ENCODE measurements at places on chromosomes 2 and 18.

DNA sequence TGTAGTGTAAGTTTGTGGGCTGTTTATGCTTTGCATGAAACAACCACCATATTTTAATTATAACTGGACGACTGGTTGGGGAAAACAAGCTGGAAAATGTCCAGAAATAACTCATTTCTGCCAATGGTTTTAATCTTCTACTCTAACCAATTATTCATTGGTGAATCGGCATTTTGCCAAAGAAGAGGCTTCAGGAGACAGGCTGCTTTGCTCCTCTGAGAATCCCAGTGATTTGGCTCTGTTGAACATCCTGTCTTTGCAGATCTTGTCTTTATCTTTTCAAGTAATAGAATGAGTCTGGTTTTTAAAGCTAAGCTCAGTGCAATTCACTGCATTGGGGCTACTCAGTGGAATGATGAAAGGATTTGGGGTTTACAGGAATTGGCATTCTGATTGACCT, 109.6 kb downstream of the APOB start:
- DNase-seq = no peak

DNA sequence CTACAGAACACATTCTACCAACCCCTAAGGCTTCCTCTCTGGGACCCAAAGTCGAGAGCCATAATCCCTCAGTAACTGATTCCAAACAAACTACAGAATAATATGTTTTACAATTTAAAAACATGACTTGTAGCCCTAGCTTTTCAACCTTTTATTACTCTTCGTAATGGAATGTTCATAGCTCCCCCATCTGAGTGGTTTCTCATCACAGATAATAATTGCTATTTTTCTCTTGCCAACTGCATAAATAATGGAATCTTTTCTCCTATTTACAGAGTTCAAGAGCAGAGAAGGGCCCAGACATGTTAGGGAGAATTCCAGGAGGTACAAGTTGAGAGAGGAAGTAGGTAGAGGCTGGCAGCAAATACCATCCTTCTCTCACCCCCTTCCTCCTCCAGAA, 59.9 kb upstream of the CERS6 start:
- DNase-seq = peak; percentile 52

GRCh38 chr2:1605102-1606045, 138.9 kb downstream of the PXDN start:
- peak; percentile 78 for DNase-seq

DNA sequence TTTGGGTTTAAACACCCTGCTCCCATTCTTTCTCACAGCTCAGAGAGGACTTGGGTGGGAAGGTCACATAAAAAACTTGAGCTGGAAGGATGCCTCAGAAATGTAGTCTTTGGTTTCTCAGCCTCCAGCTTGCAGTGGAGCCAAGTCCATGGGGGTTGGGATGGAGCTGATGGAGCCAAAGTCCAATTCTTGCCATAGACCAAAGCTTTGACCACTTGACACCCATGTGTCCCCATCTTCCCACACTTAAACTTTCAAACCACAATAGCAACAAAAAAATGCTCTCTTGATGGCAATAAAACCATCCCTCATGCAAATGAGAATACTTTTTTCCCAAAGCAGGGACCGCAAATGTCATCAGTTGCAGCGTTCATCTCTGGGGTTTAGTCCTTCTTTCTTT, 14.7 kb upstream of the DAW1 start:
- peak; percentile 85 for DNase-seq

DNA sequence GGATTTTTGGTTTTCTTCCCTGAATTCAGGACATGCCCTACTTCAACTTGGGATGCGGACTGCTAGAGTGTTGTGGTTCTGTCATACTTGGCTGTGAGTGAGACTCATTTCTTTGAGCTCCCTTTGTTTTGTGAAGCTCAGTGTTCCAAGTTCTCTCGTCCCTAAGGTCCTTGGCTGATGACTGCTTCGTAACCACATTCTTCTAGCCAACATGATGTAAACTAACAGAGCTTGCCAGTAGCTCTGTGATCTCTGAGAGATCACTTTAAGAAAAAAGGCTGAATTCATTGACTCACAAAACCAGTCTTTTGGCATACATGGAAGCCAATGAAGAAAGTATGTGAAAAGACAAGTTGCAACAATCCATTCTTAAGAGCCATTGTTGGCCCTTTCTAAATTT, 96.9 kb upstream of the MSTN start:
- DNase-seq = peak; percentile 81

DNA sequence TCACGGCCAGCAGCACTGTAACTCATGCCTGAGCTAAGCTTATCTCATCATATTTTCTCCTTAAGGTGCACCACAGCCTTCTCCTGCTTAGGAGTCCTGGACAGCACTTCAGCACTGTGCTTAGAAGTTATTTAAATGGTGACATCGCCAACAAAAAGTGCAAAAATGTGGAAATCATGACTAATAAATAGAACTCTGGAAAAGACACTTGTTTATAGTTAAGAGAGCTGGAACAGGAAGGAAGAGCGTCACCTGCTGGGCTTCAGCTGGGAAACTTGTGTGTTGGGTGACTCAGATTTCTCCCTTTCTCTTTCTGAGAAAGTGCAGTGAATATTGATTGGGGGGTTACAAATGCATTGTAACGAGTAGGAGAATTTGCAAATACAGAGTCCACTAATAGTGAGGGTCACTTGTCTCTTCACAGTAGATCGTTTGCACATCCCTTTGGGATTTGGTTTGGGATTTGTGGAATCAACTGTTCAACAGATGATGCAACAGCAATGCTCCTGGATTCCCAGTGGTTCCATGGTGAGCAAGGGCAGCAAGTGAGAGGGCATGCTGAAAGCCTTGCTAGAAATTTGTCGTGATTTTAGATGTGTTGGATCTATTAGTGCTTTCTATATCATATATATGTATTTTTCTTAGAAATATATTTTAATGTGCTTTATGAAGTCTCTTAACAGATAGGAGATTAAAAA, 84.2 kb downstream of the DOK6 start:
- peak; percentile 45 for DNase-seq

DNA sequence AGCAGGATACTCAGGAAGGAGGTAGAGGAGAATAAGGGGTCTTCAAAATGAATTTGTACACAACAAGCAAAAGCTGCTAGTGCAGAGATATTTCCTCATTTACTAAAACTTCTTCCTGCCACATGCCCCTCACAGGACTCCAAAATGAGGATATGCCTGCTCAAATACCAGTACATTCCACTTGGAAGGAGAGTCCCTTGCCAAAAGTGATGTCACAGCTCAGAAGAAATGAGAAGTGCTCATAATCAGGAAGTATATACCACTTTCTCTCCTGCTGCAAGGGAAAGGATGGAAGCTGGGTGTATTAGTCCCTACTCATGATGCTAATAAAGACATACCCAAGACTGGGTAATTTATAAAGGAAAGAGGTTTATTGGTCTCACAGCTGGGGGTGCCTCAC, 87.7 kb upstream of the FSHR start:
- DNase-seq = peak; percentile 27

- peak; percentile 96 for DNase-seq
Observed at GRCh38 chr18:11849841-11850634, 1.2 kb upstream of the CHMP1B start.

DNA sequence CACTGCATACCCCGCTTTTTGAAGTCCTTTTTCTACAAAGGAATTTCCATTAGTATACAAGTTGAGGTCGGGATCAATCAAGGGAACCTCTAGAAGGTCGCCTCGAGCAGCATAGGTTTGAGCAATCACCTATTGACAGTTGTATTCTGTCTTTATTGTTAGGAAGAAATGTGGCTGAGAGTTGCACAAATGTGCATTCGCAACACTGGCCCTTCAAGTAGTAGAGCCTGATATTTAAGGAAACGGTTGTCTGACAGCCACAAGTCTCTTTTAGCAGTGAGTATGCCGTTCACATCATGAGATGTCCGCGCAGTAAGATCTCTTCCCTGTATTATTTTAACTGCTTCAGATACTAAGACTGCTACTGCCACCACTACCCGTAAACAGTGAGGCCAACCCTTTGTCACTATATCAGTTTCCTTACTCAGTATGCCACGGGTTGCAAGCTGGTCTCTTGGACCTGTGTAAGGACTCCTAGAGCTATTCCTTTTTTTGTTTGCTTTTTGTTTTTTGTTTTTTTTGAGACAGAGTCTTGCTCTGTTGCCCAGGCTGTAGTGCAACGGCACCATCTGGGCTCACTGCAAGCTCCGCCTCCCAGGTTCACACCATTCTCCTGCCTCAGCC, 10.0 kb upstream of the STARD7 start:
- DNase-seq = no peak

DNA sequence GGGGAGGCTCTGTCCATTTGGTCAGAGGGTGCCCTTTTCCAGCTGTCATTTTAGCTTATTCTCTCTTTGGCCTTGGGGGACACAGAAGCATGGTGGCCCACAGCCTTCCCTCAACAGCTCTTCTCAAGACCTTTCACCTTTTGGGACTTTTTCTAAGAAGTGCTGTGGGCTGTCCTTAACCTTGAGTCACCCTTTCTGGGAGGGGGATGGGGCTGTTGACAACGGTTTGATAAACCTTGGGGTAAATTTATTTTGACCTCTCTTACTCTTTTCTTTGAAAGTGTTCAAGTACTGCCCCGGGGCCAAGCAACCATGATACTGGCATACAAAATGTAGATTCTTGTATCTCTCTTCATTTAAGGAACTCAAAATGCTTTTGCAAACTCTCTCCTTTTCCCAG, 13.7 kb downstream of the IGFBP5 start:
- DNase-seq = no peak

- no peak for DNase-seq
Observed at GRCh38 chr2:105397953-105398335, 907 bp downstream of the FHL2 start.

- no peak for DNase-seq
Observed at GRCh38 chr18:250685-251084, 17.2 kb downstream of the THOC1 start.

DNA sequence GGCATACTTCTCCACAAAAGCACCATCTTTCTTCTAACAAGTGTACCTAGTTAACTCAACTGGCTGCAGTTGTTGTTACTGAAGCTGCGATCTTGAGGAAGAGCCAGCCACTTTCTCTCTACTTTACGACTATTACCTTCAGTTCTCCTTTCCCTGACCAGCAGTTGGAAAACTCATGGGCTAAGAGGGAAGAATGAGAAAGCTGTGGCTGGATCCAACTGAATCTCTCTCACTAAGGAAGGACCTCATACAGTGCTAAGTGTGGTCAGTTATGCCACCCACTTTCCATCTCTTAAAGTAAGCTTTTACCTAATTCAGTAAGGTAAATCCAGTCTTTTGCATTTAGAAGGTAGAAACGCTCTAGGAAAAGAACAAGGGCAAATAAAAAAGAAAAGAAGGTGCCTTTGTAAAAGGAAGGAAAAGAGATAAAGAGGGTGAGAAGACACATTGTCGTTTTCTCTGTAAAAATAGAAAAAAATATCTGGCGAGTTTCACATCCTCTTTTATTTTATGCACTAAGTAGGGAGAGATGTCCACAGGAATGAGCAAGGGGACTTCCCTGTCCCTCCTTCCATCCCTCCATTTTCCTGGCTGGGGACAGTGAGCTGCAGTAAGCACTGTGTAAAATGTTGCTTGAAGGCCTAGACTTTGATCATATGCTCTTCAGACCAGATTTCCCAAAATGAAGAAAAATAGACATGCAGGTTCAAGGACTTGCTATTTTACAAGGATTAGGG, 73.4 kb downstream of the PLEKHM3 start:
- no peak for DNase-seq

- DNase-seq = no peak
Observed at GRCh38 chr18:8375249-8375648, 234.0 kb upstream of the RAB12 start.

GRCh38 chr18:23032030-23032582, 99.0 kb downstream of the RBBP8 start:
- DNase-seq = peak; percentile 81

DNA sequence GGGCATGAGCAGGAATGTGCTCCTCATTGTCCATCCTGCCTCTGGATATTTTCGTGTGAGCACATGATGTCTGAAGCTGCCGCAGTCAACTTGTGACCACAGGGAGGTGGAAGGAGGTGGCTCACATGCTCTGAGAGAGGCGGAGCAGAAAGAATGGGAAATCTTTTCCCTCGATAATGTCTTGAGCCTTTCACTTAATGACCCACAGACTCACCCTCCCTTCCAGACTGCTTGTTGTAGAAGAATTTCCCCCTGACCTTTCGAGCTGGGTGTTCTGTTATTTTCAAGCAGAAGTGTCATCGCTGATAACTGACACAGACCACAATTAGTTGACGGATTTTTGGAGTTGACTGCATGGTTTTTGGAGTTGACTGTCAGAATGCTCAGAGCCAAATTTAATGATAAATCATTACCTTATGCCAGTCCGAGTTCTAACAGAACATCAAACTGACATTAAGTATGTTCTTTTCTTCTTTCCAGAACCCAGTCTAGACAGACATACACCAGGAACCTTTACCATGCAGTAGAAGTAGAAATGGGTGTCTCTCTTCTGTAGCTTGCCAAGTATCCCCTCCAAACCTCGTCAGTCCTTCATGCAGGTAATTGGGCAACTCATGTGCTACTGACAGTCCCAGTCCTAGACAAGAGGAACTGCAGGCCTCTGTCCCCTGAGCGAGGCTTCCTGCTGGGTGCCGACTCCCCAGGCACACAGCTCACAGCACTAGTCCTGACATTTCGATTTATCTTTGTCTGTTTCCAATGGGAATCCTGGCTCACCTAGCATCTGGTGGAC, 29.4 kb upstream of the RTTN start:
- peak; percentile 91 for DNase-seq

- DNase-seq = no peak
Observed at GRCh38 chr2:45857867-45858520, 206.5 kb downstream of the PRKCE start.

DNA sequence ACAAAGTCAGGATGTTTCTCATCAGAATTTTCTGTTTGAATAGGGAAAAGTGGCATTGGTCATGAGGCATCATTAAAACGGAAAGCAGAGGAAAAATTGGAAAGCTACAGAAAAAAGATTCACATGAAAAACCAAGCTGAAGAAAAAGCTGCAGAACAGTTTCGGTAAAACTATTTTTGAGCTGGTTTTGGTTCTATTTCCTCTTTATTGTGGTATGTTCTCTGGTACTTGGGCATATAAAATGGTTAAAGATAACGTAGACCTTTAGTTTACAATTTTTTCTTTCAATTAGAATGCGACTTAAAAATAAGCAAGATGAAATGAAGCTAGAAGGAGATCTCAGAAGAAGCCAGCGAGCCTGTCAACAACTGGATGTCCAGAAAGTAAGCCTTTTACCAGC, 7.6 kb downstream of the GPATCH11 start:
- DNase-seq = no peak

GRCh38 chr2:180000434-180000833, 6.7 kb downstream of the CWC22 start:
- DNase-seq = peak; percentile 25
